Posterior vena cava (tissue), 2 donors: ENCODE measurements at places on chromosomes 5 and 9. TPM values are rescaled to one million over a fixed set of nuclear protein-coding genes. Genes with fewer than 3 reads are reported as not detected.

- no peak for DNase-seq
Measured at GRCh38 chr5:59390074-59390659, 503.4 kb downstream of the PDE4D start.

DNA sequence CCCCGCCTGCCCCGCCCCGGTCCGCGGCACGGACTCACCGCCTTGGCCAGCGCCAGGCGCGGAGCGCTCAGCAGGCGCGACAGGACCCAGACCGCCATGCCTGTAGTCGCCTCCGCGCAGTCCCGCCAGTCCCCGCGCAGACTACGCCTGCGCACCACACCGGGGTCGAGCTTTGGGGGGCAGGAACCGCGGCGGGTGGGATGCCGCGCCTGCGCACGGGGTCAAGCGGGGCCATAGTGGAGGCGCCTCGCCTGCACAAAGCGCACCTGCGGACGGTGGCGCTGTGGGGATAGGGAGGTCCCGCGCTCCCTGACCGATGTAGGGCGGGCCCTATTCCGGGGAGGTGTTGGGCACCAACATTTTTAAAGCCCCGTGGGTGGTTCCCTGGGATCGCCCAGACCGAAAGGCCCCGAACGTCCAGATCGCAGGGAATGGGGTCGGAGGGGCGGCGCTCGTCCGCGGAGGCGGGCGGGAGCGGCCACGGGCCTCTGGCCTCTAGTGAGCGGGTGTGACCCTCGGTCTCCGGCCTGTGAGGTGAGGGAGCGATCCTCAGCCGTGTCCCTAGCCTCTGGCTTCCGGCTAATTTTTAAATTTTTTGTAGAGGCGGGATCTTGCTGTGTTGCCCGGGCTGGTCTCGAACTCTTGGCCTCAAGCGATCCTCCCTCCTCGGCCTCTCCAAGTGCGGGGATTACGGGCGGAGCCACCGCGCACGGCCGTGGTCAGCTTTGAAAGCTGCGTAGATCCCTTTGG lies 70.8 kb upstream of the LPCAT1 start:
- DNase-seq = peak; percentile 90

- DNase-seq = no peak
Measured at GRCh38 chr5:142521706-142522105, 164.2 kb downstream of the FGF1 start.

DNA sequence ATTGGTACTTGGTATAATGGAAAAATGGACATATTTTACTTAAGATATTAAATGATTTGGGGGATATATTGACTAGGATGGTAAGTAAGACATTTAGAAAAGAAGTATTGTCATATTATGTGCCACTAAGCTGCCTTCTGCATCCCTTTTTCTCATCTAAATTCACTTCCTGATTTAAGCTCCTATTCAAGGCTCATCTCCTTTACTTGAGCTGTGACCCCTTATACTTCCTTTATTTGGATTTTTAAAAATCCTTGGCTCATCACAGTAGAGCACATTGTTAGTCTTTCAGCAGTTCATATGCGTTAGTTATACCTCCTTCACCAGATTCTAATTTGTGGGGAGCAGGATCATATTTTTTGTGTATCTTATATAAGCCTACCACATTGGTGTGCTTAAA lies 6.6 kb downstream of the COMMD10 start:
- no peak for DNase-seq

DNA sequence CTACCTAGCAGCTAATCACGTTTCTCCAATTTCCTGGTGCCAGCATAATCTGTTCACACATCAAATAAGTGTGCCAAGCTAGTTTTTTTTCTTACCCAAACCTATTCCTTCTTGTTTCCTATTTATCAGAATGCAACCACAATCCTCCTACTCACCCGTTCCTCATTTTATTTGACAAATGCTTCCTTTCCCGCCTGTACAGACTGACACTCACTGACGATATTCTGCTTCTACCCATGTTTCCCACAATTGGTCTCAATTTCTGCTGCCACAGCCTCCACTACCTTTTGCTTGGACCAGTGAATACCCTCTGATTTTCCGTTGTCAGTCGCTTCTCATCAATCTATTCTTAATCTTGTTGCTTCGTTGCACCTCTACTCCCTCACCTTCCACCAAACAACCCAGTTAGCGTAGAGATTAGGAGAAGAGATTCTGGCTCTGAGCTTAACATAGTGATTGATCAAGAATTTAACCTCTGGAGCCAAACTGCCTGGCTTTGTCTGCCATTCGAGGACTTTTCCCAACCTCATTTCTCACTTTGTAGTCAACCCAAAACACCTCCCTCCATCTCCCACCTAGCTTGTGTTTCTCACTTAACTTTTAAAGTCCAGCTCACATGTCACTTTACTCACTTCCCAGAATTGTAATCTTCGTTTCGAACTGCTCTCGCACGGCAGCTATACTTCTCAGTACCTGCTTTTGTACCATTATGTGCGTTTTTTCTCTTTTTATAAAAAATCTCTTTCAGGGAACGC lies 729 bp upstream of the TMEM38B start:
- DNase-seq = no peak

- DNase-seq = no peak
Measured at GRCh38 chr5:157669701-157670097, 1.6 kb upstream of the C5orf52 start.

DNA sequence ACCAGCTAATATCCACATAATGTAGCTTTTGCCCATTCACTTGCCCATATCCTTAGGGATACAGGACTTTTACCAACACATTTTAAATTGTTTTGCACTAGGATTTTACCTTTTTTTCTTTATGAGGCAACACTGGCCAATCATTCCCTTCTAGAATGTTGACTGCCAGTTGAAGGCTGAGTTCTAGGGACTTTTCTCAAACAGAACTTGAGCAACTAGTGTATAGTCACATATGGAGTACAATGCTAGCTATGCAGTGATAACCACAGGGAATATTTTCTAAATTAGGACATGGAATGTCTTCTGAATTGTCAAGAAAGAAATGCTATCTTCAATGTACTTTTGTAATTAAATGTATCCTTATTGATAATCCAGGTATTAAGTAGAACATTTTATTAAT lies 133.6 kb downstream of the OXCT1 start:
- DNase-seq = no peak

DNA sequence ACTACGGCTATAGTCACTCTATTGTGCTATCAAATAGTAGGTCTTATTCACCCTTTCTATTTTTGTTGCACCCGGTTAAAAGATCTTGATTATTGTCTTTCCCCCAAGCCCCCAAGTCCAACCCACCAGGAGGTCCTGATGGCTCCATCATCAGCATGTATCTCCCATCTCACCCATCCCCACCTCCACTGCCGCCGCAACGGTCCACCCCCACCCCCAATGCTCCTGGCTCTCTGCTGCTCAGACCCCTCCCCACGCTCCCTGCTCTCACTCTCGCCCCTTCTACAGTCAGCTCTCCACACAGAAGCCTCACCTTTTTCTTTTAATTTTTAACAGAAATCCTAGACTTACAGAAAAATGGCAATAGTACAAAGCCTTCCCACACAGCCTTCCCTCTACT lies 51.5 kb upstream of the SH3PXD2B start:
- DNase-seq = peak; percentile 32

DNA sequence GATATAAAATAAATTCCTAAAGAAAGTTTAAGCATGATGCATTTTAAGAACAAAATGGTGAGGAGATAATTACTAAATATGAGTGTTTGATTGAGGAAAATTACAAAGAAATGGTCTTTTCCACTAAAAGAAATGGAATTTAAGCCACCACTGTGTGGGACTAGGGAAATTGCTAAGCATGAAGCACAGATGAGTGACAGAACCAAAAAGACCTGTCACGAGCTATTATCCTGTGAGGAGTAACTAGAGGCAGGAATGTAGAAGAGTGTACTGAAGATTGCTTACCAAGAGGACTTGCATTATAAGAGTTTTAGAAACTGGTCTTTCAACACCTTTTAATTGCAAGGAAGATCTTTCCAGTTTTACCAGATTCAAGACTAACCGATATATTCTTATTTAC lies 193.6 kb upstream of the PRR16 start:
- DNase-seq = no peak

DNA sequence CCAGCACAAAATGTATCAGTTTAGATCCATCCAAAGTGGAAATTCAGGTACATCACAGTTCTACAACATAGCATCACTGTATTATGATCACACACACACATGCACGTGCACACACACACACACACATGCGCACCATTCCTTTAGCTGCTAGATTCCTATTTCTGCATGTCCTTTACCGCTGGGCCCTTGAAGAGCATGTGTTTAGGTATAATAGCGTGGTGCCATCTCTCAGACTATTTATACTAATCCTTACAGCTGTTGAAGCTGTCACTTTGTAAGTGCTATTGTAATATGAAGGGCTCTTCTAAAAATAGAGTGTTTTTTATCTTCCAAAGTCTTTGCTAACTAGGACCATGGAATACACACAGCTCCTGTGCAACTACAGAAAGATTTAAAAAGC lies 308.8 kb upstream of the TRPC7 start:
- DNase-seq = no peak

DNA sequence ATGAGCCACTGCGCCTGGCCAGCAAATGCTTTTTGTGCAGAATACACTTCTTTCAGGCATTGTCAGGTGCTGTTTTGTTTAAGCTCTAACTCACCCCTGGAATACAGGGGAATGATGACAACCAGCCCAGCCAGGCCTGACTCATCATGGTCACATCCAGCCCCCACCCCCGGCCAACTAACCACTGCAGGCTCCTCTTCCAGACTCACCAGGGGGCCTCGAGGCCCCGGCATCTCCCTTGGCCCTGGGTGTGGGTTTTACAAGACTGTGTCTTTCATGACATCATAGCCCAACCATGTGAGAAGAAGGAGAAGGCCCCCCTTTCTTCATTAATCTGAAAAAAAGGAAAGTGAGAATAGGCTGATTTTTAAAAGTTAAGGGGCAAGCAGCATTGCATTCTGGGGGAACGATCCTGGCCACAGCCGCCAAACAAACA lies 35.5 kb downstream of the OLFML2A start:
- DNase-seq = no peak

GRCh38 chr5:98964621-98965020 lies 35.8 kb upstream of the CHD1 start:
- DNase-seq = no peak

GRCh38 chr5:160071516-160071915 lies 47.7 kb downstream of the PWWP2A start:
- no peak for DNase-seq

PTPN3 gene
- total RNA-seq = 1.7 TPM

PAPPA gene
- total RNA-seq = 9.9 TPM

NFIB gene
- 305 TPM for total RNA-seq

ALDH1A1 gene
- 235 TPM for total RNA-seq

SPINK5 gene
- total RNA-seq = 0.14 TPM

MSX2 gene
- total RNA-seq = 1.1 TPM

TMEM167A gene
- 72.6 TPM for total RNA-seq
